ENCODE measurements at places on chromosomes 2 and 18.

GRCh38 chr2:229715895-229716507, 1.6 kb upstream of the DNER start:
- no peak for DNase-seq

GRCh38 chr18:4040391-4041092, 414.6 kb downstream of the DLGAP1 start:
- DNase-seq: no peak

GRCh38 chr2:95391641-95392310, 10.7 kb upstream of the FAHD2A start:
- DNase-seq: no peak

DNA sequence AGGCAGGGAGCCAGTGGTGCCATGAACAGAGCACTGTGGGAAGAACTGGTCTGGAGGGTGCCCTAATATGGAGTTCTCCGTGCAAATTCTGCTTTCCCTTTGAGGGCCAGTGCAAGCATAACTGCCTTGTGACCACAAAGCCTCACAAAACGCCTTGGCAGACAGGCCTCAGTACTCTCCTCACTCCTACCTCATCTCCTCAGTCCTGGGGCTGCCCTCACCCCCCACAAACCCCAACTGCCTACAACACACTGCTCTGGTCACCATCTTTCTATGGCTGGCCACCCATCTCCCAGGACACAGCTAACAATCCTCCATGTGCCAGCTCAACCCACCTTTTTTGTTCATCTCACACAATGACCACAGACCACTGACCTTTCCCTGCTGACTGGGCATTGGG, 8.9 kb downstream of the COX5B start:
- no peak for DNase-seq

DNA sequence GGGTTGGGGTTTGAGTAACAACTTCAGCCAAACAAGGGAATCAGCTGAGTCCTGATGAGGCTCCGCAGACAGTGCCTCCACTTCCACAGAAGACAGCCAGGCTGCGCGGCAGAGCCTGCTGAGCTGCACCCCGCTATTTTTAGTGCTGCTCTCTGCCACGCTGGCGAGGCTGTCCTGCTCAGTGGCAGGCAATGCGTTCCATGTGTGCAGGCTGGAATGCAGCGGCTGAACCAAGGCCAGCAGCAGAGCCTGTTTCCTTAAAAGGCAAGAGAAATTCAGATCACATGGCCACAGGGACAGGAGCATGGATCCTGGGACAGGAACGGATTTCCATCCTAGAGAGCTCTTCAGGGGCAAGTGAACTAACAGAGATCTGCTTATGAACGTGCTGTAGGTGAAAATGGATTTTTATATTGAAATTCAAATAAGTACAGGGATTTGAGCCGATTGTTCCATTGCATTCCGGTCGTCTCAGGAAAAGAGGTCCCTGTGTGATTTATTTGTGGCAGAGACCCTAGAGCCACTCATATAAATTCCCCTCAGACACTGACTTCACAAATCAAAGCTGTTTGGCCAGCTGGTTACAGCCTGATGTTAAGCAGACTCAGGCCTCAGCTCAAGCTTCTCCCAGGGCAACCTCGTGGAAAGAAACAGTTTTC, 98.7 kb downstream of the COL6A3 start:
- no peak for DNase-seq

DNA sequence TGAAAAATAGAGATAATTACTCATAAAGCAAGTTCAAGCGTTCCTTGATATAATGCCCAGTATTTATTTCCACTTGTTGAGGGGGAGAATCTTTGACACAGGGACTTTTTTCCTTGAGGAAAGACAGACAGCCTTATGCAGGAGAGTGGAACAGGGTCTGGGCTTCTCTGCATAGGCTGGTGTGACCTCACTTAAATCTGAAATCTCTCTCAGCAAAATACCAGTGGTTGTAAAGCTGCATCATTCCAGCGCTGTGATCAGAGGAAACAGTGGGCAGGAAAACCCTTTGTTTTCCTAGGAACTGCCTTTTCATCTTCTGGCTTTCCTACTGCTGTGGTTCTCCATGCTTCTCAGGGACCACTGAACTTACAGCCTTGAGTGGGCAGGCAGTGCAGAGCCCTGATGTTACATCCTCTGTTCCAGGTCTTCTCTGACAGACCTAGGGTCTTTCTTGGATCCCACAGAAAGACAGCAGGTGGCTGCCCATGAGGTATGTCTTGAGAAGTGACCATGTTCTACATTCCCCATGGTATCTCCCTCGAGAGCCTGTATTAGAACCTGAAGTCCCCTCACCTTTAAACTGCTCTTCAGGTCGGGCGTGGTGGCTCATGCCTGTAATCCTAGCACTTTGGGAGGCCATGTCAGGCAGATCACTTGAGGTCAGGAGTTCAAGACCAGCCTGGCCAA, 17.6 kb upstream of the MAP4K4 start:
- no peak for DNase-seq

DNA sequence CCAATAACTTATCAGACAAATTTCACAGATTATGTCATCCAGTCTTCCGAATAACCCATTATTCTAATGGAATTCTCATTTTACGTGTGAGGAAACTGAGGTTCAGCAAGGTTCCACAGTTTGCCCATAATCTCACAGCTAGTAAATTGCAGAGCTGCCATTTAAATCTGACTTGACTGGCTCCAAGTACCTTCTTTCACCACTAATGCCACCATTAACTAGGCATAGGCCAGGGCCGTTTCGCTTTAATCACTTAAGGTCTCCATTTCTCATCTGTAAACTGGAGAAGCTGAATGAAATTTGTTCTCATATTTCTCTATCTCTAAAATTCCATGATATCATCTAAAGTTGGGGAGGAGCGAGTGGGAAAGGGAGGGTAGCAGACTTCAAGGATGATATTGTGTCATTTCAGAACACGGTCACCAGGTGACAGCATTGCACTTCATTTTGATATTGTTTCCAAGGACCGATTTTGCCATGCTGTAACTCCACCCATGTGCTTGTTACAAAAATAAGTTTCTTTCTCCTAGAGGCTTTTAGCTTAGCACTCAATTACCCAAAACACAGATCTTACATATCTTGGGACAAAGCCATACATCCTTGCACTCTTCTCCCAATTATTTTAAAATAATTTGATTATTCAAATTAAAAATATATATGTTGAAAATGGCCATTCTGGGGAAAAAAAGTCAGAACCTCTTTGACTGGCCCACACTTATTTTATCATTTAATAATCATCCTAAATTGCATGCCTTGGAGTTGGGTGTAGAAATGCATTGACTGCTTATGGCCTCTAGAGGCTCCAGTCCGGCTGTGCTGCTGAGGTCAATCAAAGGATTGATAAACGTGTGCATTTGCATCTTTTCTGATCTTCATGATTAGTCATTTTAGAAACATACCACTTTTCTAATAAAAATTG, 123.8 kb downstream of the AKAIN1 start:
- peak; percentile 18 for DNase-seq

DNA sequence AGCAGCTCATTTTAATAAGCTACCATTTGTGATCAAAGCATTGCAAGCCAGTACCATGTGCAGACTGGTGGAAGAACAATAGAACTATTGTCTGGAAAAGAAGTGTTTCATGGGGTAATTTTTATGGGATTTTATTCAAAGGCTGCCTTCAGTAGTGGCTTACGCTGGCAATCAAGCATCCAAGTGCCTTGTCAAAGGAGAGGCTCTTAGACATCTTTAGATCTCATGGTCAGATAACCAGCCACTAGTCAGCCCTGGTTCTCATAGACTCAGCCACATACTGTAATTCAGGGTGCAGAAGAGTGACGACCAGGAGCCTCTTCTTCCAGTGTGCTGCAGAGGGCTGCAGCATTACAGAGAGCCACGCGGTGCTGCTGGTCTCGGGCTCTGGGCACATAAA, 98.5 kb upstream of the NOSTRIN start:
- DNase-seq: no peak

GRCh38 chr2:64615844-64616536, 37.7 kb downstream of the SERTAD2 start:
- DNase-seq: no peak

- peak; percentile 31 for DNase-seq
Observed at GRCh38 chr18:7221424-7222155, 9.3 kb upstream of the LRRC30 start.
